ENCODE measurements at places on chromosomes 4 and X.

DNA sequence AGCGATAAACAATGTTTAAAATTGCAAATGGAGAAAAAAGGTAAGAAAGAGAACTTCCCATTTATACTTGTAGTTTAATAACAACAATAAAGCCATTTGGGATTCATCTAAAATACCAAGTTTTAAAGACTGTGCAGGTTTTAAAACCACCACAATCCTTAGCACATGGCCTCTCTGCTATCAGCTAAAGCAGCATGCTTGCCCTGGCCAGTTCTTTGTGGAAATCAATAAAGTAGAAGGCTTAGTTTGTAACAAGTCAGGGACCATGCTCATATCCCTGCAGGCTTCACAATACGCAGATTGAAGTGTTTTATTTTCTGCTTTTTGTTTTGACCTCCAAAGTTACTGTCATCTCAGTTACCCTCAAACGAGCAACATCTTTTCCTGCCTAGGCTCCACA lies 249.5 kb downstream of the INPP4B start:
- DNase-seq, result no peak

GRCh38 chr4:5976431-5976830 lies 41.8 kb downstream of the C4orf50 start:
- no peak for DNase-seq

- DNase-seq, result no peak
These were observed 177.3 kb upstream of the NOCT start for GRCh38 chr4:138838251-138838650.

GRCh38 chrX:143580266-143580665 lies 55.6 kb downstream of the SLITRK4 start:
- no peak for DNase-seq
